ENCODE measurements at places on chromosomes 7 and 10.

GRCh38 chr7:99191869-99192596, 15.9 kb downstream of the KPNA7 start:
- no peak for DNase-seq

GRCh38 chr10:62352356-62352970, 21.7 kb upstream of the ZNF365 start:
- DNase-seq, result no peak

GRCh38 chr10:43120929-43121314, 17.3 kb upstream of the CSGALNACT2 start:
- no peak for DNase-seq

DNA sequence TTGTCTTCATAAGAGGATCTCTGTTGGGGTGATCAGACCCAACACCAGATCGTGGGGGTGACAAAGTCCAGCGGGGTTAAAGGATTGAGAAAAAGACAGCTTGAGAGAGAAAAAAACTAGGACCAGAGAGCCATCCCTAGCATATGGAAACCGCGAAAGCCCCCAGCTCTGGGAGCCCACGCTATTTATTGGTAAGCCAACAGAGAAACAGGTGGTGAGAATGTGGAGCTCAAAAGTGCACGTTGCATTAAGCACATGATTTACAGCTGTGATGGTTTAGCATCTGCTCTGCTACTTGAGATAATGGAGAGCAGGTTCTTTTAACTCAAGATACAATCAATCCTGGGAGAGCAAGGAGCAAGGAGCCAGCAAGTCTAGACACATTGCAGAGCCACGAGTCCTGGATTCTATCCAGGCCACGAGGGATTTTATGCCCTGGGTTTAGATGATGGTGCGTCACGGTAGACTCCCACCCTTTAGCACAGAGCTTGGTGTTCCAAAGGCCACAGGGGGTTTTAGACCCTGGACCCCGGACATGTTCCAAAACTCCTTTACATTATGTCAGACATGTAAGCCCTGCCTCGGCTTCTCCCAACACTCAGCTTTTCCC, 755.2 kb upstream of the SORCS1 start:
- no peak for DNase-seq

DNA sequence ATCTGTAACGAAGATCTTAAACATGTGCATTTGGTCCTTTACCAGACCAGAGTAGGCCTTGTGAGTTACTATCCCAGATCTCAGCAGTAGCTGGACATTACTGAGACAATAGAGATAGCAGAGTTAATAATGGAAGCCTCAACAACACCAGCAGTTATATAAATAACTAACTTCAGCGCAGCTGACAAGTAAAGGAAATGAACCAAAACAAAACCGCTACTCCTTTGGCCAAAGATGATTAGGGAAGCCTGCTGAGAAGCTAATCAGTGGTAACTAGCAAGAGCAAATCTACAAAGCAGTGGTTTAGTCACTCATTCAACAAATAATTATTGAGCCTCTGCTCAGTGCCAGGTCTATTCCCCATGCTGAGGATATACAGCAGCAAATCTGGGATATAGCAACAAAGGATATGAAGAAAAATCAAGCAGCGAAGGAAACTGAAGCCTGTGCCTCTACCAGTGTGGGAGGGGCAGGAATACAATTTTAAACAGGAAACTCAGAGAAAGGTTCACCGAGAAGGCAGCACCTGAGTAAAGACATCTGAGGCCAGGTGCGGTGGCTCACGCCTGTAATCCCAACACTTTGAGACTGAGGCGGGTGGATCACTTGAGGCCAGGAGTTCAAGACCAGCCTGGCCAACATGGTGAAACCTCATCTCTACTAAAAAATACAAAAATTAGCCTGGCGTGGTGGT, 103.6 kb downstream of the ELMO1 start:
- DNase-seq, result no peak

DNA sequence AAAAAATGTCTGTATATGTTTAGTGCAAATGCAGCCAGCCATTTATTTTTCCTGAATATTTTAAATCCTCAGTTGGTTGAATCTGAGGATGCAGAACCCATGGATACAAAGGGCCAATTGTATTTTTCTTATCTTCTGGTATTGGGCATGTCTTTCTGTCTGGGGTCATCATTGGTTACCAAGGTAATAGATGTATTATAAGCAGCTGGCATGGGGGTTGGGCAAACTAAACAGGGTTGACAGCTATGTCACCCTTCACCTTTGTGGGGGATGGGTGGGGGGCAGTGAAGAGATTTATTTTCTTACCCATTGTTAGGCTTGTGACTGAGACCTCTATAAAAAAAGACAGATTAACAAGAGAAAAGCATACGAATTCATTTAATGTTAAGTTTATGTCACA, 38.8 kb downstream of the CDHR3 start:
- no peak for DNase-seq

DNA sequence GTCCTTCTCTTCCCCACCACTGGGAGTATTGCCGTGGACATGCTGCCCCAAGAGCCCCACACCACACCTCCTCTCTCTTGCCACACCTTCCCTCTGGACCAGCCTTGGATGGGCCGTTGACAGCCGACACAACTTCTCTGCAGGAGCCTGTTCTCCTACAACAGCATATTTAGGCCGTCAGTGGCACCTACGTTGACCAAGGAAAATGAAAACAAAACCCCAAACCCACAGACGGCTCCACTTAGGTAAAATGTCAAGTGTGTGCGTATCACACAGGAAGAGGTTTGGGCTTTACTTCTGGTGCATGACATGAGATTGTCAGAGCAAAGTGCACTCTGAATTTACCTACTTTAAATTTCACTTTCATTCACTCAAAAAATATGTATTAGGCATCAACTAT, 246.6 kb downstream of the ZMYND11 start:
- DNase-seq, result no peak

DNA sequence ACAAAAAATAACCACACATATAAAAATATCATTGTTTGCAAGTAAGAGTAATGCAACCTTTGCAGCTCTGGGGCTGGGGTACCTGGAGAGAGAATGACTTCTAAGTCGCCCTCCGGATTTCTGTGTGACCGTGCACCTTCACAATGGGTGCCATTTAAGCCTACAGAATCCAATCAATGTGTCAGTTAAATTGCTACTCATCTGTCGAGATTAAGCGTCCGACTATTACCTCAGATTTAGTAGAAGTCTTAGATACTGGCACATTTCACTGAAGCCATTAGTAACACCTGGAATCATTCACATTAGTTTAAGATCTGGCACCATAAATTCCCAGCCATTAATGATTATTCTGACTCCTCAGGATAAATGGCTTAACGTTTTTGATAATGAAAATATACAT, 507.3 kb upstream of the MGMT start:
- DNase-seq, result no peak

- no peak for DNase-seq
Measured at GRCh38 chr10:112689327-112690072, 242.5 kb downstream of the VTI1A start.

- DNase-seq, result no peak
Measured at GRCh38 chr7:102287981-102288278, 1.3 kb downstream of the SH2B2 start.
